NCI-H524 treated with DMSO at 0.1 percent for 48 hours (cell line): ENCODE measurements at places on chromosomes 13 and 19.

DNA sequence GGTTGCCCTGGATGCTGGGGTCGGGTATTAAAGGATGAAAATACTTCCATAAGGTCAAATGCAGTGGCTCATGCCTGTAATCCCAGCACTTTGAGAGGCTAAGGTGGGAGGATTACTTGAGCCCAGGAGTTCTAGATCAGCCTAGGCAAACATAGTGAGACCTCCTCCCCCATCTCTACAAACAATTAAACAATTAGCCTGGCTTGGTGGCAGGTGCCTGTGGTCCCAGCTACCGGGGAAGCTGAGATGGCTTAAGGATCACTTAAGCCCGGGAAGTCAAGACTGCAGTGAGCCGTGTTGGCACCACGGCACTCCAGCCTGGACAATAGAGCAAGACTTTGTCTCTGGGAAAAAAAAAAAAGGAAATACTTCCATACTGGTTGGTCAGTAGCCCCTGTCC is 1.5 kb downstream of the KLK11 start:
- DNase-seq = no peak

DNA sequence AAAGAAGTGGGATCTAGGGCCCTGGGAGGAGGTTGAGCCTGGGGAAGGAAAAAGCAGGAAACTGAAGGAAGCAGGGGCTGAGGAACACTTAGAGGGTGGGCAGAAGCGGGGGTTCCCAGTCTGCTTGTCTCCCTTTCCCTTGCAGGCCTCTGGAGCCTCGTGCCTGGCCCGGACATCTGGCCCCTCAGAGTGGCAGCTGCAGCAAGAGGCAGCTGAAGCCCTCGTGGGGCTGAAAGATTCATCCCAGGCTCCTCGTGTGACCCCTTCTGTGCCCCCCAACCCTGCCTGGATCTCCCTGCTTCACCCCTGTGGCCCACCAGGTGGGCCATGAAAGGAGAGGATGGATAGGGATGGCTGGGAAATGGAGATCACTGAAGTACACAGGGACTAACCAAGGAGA is 5.5 kb downstream of the DMRTC2 start:
- DNase-seq = no peak

GRCh38 chr13:59043016-59043415 is 1120.7 kb downstream of the DIAPH3 start:
- no peak for DNase-seq

DNA sequence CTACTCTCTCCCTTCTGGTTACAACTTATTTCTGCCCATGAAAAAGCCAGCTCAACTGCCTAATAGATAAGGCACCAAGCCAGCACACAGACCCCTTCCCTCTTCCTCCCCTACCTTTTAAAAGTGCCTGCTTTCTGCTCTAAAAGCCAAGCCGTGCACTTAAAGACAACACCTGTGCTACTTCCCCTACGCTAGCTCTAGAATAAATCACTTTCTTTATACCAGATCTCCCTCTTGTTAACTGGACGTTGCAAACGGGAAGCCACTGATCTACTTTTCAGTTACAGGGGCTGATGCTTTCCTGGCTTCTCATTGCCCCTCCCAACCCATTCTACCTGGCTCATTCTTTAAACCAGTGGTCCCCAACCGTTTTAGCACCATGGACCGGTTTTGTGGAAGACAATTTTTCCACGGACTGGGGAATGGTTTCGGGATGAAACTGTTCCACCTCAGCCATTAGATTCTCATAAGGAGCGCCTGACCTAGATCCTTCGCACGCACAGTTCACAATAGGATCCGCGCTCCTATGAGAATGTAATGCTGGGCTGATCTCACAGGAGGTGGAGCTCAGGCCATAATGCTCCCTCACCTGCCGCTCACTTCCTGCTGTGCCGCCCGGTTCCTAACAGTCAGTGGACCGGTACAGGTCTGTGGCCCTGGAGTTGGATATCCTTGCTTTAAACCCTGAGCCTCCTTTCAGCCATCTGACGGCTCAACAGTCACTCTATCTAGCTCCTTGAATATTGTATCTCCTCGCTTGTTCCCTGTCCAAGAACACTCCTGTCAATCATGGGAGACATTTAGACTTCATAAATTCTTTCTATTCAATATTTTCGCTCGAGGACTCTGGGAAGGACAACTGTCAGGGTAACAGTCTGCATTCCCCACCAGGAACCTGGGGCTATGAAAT is 841 bp upstream of the ZNF223 start:
- DNase-seq = no peak

DNA sequence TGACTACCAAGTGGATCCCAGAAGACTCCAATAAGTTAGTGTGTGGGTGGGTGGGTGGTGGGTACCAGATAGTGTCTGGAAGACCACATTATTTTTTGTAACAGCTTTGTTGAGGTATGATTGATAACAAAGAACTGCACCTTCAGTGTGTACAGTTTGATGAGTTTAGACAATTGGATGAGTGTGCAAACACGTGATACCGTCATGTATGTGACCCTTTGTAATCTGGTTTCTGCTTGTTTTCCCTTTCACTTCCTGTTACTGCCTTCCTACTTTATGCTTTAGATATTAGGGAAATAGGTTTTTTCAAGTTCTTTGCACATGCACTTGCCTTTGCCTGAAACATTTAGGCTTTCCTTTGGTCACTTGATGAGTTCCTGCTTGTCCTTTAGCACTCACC is 8.5 kb downstream of the RPL21 start:
- DNase-seq = no peak

- DNase-seq = peak; percentile 10
Observed at GRCh38 chr19:13537454-13537853, 31.2 kb upstream of the CACNA1A start.

DNA sequence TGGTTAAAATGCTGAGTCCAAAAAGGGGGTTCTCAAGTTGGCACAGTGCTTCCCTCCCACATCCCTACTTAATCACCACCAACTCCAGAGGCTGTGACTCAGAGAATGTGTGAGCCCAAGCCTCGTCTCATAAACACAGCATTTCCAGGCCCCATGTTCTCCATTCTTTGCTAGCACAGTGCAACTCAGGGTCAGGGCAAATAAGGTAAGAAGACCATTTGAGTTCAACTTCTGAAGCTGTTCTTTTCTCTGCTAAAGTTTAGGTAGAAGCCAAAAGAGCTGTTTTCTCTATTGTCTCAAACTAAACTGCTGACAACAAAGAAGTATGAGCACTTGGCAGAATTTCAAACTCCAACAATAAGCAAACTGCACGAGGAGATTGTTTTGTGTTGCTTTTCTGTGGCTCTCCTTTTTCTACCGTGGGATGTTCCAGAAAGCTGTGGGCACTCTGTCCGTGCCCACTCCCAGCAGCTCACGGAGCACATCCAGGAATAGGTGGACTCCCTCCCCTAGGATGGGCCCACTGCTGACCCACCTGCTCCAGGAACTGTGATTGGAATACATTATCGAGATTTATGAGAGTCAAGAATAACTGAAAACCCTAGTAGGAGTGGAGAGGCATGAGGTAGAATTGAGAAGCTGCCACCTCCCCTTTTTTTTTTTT is 494.3 kb downstream of the COG6 start:
- no peak for DNase-seq

DNA sequence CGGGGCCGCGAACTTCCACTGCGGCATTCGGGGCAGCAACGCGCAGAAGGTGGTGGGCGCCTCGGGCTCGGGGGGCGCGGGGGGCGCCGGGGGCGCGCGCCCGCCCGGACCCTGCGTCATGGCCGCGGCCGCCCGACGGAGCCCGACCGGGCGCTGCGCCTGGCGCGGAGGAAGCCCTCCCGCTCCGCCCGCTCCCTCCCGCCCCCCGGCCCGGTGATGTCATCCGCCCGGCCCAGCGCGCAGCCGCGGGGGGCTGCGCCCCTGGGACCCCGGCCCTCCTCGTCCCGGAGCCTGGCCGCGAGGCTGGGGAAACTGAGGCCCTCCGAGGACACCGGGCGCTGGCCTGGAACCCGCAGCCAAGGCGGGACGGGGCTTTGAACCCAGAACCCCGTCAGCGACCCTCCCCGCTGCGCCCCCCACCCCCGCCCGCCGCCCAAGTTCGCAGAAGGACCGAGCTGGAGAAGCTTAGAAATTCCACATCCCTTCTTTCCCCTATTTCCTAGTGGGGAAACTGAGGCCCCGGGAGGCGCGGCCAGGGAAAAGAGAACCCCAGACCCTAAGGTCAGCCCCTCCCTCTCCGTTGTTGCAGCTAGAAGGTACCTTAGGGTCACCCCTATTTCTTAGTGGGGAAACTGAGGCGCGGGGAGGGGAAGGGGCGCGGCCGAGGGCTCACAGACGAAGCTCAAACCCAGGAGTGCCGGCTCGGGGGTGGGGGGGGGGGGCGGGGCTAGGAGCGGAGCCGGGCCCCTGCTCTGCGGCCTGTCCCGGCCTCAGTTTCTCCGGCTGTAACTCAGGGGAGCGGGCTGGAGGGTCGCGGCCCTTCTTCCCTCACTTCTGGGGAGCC is at the start of gene SHC2:
TSS of gene SHC2 (minus strand) at position 157 of the 844 bp plus-strand sequence. CDS start at position 120, 37 bp downstream.
- DNase-seq = no peak

DNA sequence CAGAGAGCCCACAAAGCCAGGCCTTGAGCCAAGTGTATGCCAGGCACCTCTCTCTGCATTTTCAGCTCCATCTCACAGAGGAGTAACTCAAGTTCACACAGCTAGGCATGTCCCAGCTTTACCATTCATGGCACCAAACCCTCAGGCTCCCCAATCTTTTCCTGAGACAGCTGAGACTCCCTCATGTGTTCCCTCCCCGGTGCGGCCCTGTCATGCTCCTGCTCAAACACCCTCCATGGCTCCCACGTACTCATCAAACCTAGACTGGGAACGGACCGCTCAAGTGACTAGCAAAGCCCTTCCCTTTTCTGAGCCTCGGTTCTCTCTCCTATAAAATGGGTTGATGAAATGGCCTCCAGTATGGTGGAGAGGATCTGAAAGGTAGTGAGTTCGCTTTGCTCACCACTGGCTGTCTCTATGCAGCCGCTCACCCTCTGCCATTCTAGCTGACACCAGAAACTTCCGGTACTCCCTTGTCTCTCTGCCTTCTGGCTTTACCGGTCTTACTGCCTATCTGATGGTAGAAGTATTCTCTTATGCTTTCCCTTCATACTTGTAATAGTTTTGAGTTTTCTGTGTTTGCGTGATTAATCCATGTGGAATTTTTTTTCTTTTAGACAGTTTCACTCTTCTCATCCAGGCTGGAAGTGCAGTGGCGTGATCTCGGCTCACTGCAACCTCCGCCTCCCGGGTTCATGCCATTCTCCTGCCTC is 7.8 kb upstream of the SLC44A2 start:
- DNase-seq = no peak

- no peak for DNase-seq
Observed at GRCh38 chr19:9865732-9866501, 30.8 kb downstream of the PIN1 start.

DNA sequence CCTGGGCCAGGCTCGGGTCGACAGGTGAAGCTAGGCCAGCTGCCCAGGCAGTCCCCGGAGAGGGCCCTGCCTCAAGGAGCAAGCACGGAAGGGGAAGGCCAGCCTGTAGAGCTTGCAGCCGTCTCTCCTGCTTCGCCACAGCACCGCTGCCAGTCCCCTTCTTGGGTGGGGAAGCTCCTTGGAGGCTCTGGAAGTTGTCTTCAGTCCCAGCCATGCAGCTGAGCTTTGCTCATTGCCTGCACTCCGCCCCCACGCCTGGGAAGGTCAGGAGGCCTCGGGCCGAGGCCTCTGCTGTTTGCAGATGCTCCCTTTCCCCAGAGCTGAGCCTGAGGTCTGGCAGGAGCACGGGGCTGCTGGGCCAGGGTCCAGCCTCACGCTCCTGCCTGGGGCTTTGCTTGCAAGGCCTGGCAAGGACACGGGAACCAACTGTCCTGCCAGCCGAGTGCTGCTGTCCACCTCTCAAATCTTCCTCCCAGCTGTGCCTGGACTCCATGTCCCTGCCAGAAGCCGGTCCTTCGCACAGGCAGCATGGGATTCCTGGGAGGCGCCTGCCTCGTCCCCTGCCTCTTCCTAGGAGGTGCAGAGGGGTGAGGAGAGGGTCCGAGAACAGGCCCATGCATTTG is 13.3 kb downstream of the PLEKHF1 start:
- no peak for DNase-seq

DNA sequence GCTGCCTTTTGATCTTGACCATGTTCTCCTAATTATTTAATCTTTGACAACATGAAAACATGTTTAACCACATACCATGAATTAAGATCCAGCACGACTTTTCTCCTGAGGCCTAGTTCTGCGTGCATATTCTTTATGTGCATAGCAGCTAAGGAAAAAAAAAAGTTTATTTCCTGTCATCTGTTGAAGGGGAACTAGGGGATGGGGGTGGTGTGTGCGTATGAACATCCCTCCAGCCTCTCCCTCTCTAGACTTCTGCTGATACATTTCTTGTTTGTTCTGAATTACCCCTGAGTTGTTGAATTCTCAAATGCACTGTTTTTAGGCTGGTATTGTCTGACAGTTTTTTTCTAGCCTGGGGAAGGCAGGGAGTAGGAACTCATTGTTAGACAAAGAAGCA is 543.3 kb downstream of the FGF9 start:
- no peak for DNase-seq

DNA sequence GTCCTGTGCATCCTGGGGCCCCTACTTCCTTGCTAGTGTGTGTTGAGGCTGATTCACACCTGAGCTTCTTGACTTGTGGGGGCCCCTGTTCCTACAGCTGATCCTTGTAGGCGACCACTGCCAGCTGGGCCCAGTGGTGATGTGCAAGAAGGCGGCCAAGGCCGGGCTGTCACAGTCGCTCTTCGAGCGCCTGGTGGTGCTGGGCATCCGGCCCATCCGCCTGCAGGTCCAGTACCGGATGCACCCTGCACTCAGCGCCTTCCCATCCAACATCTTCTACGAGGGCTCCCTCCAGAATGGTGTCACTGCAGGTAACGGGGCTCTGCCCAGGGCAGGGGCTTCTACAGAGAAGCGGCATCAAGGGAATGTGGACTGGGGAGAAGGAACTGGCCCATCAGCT is 25.5 kb downstream of the UPF1 start:
- no peak for DNase-seq

- DNase-seq = peak; percentile 67
Observed at GRCh38 chr19:49679771-49680413, 2.8 kb downstream of the PRMT1 start.

- DNase-seq = no peak
Observed at GRCh38 chr19:56111601-56112312, 9.3 kb downstream of the ZNF787 start.

DNA sequence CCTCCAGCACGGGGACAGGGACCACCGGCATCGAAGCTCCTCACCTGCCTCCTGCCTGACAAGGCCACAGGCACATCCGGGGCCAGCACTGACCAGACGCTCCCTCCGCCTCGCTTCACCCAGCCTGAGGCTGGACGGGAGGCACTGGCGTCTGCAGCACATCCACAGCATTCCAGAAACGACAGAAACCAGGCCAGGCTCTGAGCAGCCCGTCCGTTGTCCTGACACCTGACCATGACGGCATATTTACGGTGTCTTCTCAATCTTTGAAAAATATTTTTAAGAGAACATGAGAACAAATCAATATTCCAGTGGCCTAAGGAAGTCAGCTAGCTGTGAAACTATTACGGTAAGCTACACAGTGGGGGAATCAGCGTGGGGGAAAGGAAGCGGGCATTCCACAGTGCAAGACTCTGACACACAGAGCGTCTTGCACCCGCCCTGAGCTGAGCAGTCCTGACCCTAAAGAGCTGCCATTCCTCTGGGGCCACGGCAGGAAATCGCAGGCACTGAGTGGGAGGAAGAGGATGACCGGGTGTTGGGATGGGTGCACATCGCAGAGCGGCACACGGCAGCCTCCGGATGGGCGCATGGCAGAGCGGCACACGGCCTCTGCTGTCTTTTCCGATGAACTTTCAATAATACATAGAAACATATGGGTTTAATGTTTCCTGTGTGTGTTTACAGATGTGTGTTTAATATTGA is 26.8 kb downstream of the RASA3 start:
- DNase-seq = no peak

GRCh38 chr19:53549340-53549739 is 11.4 kb downstream of the ZNF331 start:
- no peak for DNase-seq

GRCh38 chr19:55390461-55390880 is 4.7 kb downstream of the RPL28 start:
- no peak for DNase-seq

- DNase-seq = no peak
Observed at GRCh38 chr19:50300051-50300450, 29.1 kb downstream of the KCNC3 start.
